HFFc6 (cell line): ENCODE measurements at places on chromosomes 4 and X.

- peaks cover 2% of the 10 kb centered on the region for H3K27me3 ChIP-seq
- no peak for DNase-seq
- peaks cover 22% of the 10 kb centered on the region for H3K36me3 ChIP-seq
- no peak overlapping the region for H3K4me3 ChIP-seq
- H3K27ac ChIP-seq, result no peak overlapping the region
These were observed 32.3 kb downstream of the CC2D2A start for GRCh38 chr4:15501941-15502340.

DNA sequence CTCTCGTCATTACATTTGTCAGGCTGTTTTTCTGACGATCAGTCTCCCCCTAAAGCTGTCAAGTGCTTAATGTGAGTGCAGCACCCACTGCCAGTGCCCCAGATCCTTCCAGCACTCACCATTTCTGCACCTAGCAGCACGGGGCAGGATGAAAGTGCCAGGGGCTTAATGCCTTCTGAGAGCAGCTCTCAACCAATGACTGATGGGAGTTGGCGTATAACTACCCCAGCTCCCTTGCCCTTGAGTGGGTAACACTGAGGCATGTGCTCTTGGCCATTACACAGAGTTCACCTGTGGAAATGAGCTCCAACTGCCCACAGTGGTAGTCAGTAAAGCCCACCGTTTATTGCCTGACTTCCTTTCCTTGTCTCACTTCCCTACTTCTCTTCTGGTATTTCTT, 226.2 kb upstream of the BCOR start:
- H3K4me3 ChIP-seq, result no peak overlapping the region
- peaks cover 8% of the 10 kb centered on the region; the same call in 1 of the 2 replicates for H3K27me3 ChIP-seq
- H3K4me1 ChIP-seq, result peaks cover 7% of the 10 kb centered on the region
- H3K36me3 ChIP-seq, result no peaks in the 10 kb centered on the region
- no peak for DNase-seq
- H3K27ac ChIP-seq, result no peak overlapping the region

DNA sequence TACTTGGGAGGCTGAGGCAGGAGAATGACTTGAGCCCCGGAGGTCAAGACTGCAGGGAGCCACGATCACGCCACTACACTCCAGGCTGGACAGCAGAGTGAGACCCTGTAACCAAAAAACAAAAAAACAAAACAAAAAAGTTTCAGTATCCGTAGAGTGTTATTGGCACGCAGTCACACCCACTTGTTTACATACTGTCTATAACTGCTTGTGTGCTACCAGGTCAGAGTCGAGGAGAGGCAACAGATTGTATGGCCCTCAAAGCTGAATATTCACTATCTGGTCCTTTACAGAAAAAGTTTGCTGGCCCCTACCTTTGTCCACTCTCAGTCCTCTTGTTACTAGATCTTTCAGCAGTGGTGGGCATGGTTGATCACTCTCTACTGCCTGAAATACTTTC, 8.2 kb upstream of the CD99L2 start:
- no peaks in the 10 kb centered on the region for H3K4me1 ChIP-seq
- H3K27ac ChIP-seq, result no peak overlapping the region
- peaks cover 12% of the 10 kb centered on the region for H3K27me3 ChIP-seq
- no peaks in the 10 kb centered on the region for H3K36me3 ChIP-seq

GRCh38 chrX:56233100-56233499, 944 bp downstream of the KLF8 start:
- no peak for DNase-seq
- no peaks in the 10 kb centered on the region for H3K36me3 ChIP-seq
- peaks cover 5% of the 10 kb centered on the region; the same call in 1 of the 2 replicates for H3K27me3 ChIP-seq
